ENCODE measurements at places on chromosomes 1 and 21.

DNA sequence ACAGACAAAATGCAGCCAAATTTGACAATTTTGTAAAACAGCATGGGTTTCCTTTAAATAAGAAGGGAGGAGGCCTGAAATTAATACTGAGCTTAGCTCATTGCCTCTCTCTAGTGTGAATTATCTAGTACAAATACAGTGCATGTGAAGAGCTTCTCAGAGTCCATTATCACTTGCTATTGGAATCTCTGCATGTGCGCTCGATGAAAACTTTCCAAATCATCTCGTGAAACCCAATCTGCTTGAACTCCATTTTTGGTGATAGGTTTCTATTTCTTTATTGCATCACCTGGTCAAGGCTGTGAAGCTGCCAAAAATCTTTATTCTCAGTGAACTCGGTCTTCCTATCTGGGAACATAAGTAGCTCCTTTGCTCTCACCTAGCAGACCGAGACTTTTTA lies 49.5 kb upstream of the LYPLAL1 start:
- no peak for DNase-seq

- DNase-seq: no peak
These were observed 210.6 kb downstream of the RHOU start for GRCh38 chr1:228945885-228946284.

- DNase-seq: no peak
These were observed 263.8 kb downstream of the NEGR1 start for GRCh38 chr1:72018562-72018961.

DNA sequence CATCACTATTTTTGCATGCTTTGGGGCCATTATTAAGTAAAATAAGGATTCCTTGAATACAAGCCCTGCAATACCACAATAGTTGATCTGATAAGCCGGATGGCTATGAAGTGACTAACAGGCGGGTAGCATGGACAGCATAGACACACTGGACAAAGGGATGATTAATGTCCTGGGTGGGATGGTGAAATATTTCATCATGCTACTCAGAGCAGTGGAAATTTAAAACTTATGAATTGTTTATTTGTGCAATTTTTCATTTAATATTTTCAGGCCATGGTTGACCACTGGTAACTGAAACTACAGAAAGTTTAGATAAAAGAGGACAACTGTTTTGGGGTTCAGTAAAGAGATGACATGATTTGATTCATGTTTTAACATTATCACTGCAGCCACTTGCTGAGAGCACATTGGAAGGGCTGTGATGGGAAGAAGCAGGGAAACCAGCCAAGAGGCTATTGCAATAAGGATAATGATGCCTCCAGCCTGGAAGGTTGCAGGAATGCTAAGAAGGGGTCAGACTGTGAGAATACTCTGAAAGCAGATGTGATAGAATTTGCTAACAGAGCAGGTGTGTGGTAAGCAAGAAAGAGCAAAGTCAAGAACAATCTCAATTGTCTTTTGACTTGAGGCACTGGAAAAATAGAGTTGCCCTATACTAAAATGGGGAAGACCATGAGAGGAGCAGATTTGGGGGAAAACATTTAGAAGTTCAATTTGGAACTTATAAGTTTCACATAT lies 62.5 kb upstream of the TNFSF4 start:
- peak; percentile 88 for DNase-seq

- DNase-seq: no peak
These were observed 38.0 kb upstream of the FOXO6 start for GRCh38 chr1:41323243-41323642.

DNA sequence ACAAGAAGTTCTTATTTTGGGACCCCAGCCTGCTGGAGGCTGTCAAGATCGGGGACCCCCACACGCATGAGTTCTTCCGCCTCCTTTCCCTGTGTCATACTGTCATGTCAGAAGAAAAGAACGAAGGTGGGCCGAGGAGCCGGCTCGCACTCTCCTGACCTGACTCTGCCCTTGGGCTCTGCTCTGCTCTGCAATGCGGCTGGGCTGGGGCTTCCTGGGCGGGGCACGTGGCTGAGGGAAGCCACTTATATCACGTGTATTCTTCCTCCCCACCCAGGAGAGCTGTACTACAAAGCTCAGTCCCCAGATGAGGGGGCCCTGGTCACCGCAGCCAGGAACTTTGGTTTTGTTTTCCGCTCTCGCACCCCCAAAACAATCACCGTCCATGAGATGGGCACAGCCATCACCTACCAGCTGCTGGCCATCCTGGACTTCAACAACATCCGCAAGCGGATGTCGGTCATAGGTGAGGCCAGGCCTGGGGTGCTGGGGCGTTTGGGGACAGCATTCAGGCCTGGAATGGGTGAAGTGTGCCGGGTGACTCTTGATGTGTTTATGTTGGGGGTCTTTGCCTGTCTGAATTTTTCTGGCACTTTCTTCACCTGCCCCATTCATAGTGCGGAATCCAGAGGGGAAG lies 17.6 kb downstream of the ATP8B2 start:
- DNase-seq: no peak

GRCh38 chr21:20645344-20645743 lies 352.9 kb upstream of the NCAM2 start:
- DNase-seq: no peak

DNA sequence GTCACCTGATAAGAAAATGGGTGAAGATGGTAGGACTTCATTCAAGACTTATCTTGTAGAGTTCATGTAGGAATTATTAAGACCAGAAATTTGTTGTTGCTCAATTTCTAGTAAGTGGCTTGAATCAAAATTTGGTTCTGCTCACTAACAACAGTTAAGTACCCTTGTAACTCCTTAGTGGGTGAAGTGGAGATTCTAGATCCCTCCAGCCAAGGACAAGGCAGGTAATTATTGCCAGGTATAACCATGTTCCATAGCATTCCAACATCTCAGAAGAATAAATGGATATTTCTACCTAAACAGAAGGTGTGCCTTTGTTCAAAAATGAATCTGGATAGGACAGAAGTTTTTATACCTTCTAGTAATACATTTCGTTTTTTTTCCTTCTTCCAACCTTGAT lies 282.3 kb downstream of the DUSP10 start:
- DNase-seq: no peak

DNA sequence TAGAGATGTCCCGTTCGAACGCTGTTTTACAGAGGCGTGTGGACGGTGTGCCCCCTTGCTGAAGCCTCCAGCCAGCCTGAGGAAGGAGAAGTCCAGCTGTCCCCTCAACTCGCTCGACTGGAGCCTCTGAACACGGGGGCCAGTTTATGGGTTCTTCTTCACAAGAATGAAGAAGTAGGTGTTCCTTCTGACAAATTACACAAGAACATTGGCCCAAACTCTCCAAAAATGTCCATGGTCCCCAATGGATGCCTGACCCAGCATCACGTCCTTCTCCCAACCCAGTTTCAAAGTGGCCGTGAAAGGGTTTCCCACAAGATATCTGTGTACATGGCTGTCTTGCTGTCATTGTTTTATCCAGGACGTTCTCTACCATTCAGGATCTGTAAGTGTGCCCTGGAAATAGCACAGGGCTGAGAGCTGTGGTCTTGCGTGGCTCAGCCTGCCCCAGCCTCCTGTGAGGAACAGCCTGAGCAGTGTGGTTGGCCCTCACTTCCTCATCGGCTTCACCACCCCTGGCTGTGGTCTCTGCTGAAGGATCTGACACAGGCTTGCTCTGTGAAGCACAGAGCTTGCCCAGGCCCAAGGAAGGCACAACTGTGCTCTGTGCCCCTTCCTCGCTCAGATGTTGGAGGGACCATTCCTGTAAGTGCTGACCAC lies 1.0 kb upstream of the S100B start:
- DNase-seq: no peak

DNA sequence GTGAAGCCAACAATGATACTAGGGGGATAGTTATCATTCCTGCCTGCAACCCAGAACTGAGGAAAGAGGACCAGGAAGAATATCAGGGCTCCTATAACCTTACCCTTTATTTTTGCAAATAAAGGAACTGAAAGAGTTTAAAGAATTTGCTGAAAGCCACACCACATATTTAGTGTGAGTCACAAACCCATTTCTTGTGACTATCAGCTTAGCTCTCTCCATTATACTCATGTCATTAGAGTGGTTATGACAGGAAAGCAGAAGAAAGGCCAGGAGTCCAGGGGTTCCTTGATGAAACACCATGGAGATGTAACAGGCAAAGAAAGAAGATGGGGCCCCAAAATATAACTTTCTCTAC lies 141.1 kb upstream of the SAMSN1 start:
- DNase-seq: no peak

- DNase-seq: no peak
These were observed 14.2 kb downstream of the KCNAB2 start for GRCh38 chr1:6059866-6060265.

GRCh38 chr1:1680031-1680911 lies 12.3 kb downstream of the SLC35E2B start:
- no peak for DNase-seq

- no peak for DNase-seq
These were observed 4.8 kb downstream of the CD53 start for GRCh38 chr1:110877776-110878175.

- DNase-seq: no peak
These were observed 12.3 kb downstream of the SYDE2 start for GRCh38 chr1:85188530-85188929.

GRCh38 chr1:117568999-117569398 lies 36.8 kb upstream of the TENT5C start:
- DNase-seq: no peak

- DNase-seq: no peak
These were observed 14.9 kb upstream of the CD101 start for GRCh38 chr1:116986421-116987255.

DNA sequence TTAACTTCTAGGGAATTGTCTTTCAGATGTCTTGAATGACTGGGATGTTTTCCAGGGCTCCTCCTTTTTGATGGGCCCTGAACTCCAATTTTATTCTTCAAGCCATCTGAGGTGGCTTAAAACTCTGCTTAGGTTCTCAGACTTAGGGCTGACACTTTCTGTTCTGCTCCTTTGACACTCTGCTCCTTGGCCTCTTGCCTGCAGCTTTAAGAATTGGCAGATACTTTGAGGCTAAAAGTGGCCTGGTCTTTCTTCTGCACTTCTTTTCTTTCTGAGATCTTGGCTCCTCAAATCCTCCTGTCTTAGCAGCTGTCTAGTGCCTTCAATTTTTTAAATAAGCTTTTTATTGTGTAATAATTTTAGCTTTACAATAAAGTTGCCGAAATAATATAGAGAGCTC lies 294.6 kb downstream of the RPS6KC1 start:
- no peak for DNase-seq

- no peak for DNase-seq
These were observed 64.8 kb downstream of the RPE65 start for GRCh38 chr1:68384872-68385411.

DNA sequence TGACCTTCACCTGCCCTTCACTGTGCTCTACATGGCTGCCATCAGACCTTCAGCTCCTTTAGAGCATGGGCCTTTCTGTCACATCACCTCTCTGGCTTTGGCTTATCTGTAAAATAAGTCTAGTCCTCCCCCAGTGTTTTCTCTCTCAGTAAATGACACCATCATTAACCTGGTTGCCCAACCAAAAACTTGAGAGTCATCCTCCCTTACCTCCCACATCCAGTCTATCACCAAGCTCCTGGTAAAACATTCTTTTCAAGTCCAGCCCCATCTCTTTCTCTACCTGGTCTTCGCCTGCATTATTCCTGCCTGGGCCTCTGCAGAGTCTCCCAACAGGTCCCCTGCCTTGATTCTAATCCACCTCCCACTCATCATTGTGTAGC lies 13.1 kb downstream of the SLC26A9 start:
- DNase-seq: no peak

GRCh38 chr21:28224191-28224726 lies 768.4 kb downstream of the LTN1 start:
- no peak for DNase-seq

DNA sequence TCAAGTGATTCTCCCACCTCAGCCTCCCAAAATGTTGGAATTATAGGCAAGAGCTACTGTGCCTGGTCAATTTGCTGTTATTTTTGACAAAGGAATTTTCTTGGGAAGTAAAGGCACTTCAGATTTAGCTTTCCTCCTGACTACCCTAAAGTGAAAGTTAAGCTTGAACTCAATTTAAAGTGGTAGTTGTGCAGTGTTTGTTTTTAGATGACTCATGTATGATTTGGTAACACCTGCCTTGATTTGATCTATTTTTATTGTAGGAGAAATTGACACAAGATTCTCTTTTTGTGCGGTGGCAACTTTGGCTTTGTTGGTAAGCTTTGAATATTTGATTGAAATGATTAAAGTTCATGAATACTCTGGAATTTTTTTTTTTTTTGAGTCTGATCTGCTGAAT lies 5.0 kb downstream of the RABGGTB start:
- no peak for DNase-seq

GRCh38 chr1:173356191-173356762 lies 120.9 kb upstream of the PRDX6 start:
- DNase-seq: no peak

GRCh38 chr1:209808059-209808581 lies 2.2 kb upstream of the IRF6 start:
- peak; percentile 70 for DNase-seq

DNA sequence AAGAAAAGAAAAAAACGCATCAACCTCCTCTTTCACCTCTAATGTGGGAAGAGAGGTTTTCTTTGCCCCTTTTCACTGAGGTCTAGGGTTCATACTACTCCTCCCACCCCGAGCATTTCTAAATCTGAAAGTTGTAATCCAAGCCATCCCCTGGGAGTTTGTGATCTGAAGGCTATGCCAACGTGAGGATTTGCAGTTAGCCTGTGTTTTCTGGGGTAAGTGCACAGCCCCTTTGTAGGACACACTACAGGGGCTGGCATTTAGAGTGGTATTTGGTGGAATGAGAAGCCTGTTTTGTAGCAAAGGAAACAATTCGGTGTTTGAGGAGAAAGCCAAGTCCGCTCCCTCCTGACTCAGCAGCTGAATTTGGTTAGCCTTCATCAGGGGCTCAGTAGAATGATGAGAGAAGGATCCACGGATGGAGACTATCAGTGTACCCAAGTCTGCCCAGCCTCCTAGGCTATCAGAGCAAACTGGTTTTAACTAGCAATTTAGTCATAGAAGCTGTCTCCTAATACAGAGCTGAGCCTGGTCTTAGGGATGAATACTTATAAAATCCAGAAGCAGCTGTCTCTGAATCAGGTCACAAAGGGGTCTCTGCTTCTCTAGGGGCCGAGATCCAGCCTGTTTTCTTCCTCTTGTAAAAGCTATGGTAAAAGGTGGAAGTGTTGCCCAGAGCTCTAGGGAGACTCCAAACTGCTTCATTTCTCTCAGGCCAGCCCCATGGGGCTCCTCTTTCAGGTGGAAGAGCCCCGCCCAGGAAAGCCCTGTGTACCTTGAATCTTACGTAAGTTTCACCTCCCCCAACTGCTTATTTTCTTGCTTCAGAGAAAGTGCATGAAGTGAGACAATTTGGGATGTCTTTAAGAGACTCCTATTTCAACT lies 2.1 kb downstream of the PCP4L1 start:
- no peak for DNase-seq
